ENCODE measurements at places on chromosomes 2 and 18.
A peak's percentile ranks its signal among the peaks of the same experiment; 100 is the strongest.

GRCh38 chr2:134284119-134284670 lies 30.3 kb downstream of the MGAT5 start:
- no peak for DNase-seq

- DNase-seq = no peak
Measured at GRCh38 chr2:47688561-47688960, 94.4 kb upstream of the MSH6 start.

GRCh38 chr2:202140522-202141252 lies 67.6 kb downstream of the KIAA2012 start:
- DNase-seq = no peak

DNA sequence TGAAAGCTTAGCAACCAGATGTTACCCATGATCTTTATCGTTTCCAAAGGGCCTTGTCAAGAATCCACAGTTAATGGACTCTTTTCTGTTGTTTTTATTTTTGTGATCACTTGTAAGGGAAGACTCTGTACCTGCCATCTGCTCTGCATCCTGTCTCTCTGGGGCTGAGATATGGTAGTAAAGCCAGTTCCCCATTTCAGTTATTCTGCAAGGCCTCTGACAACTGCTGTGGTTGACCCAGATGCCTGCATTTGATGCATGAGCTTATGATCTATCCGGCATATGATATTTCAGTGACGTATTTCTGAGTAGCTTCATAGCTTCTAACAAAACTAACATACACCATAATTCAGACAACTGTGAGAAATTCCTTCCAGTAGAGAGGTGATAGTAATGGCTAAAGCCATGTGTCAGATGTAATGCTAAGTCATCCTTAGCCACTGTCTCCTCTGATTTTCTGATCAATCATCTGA lies 105.1 kb downstream of the TPO start:
- no peak for DNase-seq

DNA sequence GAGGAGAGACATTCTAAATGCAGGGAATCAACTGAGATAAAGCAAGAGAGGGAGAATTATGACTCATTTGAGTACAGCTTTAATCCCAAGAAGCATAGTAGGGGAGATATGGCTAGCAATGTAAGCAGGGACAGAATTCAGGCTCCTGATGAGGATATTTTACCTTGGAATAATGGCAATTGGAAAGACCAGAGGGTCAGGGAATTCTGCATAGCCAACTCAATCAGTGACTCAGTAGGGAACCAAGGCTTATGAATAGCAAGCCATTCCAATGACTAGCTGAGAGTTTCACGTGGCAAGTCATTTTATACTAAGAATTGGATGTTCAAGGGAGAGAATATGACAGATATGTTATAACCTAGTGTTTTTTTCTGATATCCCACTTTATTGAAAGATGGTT lies 563.8 kb upstream of the NETO1 start:
- DNase-seq = no peak

DNA sequence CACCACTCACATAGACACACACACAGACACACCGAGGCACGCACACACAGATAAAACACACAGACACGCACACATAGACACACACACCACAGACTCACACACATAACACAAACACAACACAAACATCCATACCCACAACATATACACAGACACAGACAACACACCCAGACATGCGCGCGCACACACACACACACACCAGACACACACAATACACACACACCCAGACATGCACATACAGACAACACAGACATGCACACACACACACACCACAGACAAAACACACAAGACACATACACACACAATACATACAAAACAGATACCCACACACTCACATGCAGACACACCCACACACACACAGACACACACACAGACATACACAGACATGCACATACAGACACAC lies 95.4 kb upstream of the SMAD7 start:
- DNase-seq = no peak

DNA sequence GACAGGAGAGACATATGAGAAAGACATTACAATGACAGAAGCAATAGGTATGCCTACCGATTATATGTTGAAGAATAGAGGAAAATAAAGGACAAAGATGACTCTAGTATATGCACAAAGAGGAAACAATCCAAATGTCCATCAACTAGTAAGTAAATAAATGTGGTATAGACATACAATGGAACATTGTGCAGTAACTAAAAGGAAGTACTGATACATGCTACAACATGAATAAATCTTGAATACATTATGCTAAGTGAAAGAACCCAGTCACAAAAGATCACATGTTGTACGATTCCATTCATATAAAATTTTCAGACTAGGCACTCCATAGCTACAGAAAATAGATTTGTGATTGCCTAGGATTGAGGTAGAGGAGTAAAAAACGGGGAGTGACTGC lies 28.5 kb upstream of the PGAP1 start:
- DNase-seq = no peak

DNA sequence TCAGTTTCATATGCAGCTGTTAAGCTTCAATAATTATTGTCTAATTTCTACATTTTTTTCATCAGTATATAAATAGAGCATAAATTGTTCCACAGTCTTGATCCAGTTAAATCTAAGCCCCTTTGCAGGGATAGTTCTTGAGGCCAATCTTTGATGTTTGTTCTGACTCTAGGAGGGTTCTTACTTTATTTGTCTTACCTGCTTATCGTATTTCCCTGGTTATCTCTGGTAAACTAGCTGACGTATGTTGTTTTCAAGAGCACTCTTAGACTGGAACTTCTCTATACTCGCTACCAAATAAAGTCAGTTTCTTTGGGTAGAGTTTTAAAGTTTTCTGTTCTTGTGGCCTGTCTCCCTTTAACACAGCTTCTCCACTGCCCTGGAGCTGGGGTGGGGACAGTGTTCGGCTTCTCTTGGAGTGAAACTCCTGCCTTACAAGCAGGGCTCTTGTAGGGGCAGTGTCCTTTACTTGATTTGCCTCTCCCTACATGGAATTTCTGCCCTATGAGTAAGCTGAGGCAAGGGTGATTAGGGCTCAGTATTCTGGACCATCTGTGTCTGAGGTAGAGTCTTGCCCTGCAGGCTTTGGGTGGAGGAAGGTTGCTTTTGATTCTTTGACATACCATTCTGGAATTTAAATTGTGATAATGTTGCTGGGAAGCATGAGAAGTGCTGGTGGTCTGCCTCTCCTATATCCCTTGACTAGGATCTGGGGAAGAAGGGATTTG lies 90.3 kb downstream of the PTPN4 start:
- no peak for DNase-seq

DNA sequence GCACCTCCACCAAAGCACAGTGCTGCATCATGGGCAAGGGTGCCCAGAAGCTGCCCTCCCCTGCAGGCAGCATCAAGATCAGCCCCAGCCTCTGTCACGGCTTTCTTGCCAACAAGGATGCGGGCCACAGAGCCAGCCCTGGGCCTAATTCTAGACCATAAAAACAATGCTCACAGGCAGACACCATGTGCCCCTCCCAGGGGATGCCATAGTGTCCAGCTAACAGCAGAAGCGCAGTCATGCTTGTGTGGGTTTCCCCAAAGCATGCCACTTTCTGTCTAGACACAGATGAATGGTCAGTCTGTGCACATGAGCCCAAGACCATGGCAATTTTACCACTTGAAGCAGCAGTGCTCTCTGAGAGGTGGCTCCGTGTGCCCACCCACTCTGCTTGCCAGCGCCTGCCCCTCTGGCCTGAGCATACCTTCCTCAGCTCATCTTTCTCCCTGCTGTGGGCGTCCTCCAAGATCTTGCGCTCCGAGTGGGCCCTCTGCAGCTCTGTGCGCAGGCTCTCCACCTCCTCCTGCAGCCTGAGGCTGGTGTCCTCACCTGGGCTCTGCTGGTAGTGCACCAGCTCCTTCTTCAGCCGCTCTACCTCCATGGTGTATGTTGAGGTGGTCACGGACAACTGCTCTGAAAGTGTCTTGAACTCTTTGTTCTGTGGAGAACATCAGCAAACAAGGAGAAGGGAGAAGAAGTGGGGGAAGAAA lies 81.3 kb upstream of the ACAA2 start:
- DNase-seq = no peak

- no peak for DNase-seq
Measured at GRCh38 chr18:45408218-45408617, 207.1 kb upstream of the SLC14A2 start.

DNA sequence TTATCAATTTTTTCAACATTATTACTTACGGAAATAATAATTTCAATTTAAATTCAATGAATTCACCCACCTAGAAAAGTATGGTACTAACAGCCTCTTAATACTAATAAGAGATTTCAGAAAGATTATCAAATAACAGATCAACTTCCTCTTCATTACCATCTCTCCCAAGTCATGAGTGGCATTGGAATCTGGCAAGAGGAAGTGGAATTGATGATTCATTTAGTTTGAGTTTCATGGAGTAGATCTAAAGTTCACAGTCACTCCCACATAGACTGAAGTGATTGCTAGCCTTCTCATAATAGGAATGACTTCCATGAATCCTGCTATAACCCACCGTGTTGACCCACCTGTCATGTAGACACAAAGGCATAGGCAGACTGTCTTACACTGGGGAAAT lies 77.7 kb upstream of the WDR75 start:
- DNase-seq = no peak

DNA sequence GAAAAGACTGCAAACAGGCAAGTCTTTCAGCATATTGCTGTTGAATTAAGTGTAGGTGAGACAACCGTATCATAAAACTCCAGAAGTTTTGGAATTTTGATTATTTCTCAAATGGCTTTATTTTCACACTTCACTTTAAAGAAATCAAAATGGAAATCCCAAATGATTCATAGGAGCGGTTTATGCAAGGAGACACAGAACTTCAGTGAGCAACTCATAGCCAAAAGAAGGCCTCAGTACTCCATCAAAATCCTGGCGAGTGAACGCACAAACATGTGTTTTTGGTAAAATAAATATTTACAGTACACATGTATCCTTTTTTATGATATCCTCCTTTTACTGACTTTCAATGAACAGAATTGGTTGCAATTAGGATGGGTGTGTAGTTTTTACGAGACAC lies 140.4 kb upstream of the APCDD1 start:
- DNase-seq = no peak

GRCh38 chr2:66198873-66199272 lies 236.1 kb upstream of the MEIS1 start:
- no peak for DNase-seq

- DNase-seq = no peak
Measured at GRCh38 chr2:69043736-69044400, 30.9 kb downstream of the ANTXR1 start.

DNA sequence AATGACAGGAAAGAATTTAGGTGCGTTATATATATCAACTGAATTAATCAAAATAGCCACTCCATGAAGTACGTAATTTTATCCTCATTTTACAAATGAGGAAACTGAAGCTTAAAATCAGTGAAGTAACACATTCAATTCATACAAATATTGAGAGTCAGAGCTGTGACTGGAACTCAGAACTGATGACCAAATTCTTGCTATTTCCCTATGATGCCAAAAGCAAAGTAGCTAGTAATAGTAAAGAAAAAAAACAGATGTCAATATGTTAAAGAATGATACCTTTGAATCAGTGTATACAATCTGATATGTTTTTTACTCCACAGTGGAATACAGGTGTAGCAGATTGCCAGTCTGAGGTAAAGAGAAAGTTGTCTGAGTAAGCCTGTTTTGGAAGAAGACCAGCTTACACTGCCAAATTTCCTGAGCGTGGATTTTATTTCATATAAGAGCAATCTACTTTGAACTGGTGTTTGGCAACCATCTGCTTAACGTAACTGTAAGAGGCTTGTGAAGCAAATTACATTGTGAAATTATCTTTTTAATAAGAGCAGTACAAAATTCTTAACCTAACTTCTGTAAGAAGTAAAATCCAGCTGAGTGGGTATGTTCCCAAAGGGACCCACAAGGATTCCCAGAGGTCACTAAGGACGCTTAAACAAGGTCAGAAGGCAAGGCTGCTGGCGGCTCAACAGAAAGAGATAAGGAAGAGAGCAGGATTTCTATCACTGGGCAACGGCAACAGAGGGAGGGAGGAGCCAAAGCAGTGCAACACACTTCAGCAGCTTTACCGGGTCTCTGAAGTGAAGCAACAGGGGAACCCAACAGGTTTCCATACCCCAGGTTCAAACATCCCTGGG lies 85.6 kb downstream of the IKZF2 start:
- DNase-seq = peak; percentile 47

- DNase-seq = no peak
Measured at GRCh38 chr2:160667811-160668210, 174.2 kb upstream of the RBMS1 start.

GRCh38 chr2:68272246-68272994 lies 20.1 kb upstream of the PPP3R1 start:
- DNase-seq = no peak

GRCh38 chr2:95345081-95345562 lies 48.0 kb downstream of the KCNIP3 start:
- no peak for DNase-seq

- no peak for DNase-seq
Measured at GRCh38 chr2:75558786-75559679, 1.7 kb downstream of the EVA1A start.

DNA sequence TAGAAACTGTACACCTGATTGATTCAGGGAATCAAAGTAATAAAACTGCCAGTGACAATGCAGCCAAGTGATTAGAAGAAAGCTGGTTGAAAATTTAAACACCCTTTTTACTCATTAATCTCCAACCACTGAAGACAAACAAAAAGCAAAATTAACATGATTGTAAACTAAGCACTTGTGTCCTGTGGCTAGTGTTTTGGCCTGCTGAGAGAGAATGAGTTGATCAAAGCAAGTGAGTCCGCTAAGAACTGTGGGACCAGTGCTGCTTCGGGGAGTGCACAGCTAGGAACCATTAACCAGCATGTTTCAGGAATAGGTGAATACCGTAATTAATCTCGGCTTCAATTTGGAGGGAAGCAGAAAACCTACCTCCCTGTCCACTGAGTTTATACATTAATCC lies 13.6 kb upstream of the PAPOLG start:
- peak; percentile 52 for DNase-seq

DNA sequence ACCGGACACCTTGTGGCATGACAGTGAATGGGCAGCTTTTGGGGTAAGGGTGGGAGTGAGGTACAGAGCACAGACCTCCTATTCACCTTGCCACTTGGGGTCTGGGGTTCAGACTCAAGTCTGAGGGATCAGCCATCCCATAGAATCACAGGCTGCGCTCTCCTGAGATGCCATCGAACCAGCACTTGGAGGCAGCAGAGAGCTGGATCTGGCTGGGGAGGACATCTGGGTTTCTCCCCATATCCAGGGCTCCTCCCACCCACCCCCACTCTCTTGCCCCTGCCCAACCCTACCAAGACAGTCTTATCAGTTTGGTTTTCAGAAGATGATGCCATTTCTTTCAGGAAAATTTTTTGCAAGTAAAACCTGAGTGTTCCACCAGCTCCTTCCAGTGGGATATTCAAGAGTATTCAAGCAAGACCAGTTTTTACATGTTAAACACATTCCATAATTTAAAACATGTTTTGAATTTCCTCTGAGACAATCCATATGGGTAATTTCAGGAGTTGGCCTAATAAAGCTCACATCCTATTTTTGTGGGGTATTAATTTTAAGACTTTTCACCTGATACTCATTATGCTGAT lies 29.2 kb upstream of the TEX44 start:
- DNase-seq = peak; percentile 64
